Glutamatergic neuron (in vitro differentiated cells): ENCODE measurements at places on chromosomes 5 and 9. TPM values are rescaled to one million over a fixed set of nuclear protein-coding genes. Genes with fewer than 3 reads are reported as not detected.

- no peaks in the 10 kb centered on the region for H3K4me1 ChIP-seq
- no peaks in the 10 kb centered on the region for H3K36me3 ChIP-seq
- no peak overlapping the region for H3K27ac ChIP-seq
- no peak for DNase-seq
- H3K4me3 ChIP-seq, result no peak overlapping the region
- no peaks in the 10 kb centered on the region for H3K27me3 ChIP-seq
Measured at GRCh38 chr5:54756796-54757402, 228.5 kb downstream of the ESM1 start.

The RLN2 gene
- not detected for total RNA-seq

- H3K27me3 ChIP-seq, result no peaks in the 10 kb centered on the region
- H3K36me3 ChIP-seq, result no peaks in the 10 kb centered on the region
- no peak overlapping the region for H3K27ac ChIP-seq
- no peak for DNase-seq
- H3K4me3 ChIP-seq, result no peak overlapping the region
- no peaks in the 10 kb centered on the region for H3K4me1 ChIP-seq
Measured at GRCh38 chr5:144691936-144692335, 521.3 kb downstream of the KCTD16 start.

DNA sequence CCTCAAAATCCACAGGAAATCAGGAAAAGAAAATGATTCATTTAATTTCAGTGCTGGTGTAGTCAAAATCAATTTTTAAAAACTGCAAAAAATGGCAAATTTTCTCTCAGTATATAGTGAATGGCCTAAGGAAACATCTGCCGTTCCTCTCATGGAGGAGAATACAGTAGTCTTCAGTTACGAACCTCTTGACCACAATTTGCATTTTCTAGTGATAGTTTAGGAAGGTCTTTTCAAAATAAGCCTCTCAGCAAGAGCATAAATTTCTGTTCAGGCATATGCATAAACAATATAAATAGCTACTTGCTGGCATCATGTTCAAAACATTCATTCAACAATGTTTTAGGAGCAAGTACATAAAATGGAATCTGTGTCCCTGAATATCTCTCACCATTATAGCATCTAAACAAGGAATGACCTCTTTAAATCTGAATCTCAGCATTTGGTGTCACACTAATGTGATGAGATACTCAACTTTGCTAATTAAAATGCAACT, 33.5 kb downstream of the HAPLN1 start:
- H3K36me3 ChIP-seq, result peaks cover 5% of the 10 kb centered on the region
- no peaks in the 10 kb centered on the region for H3K27me3 ChIP-seq
- H3K4me3 ChIP-seq, result no peak overlapping the region
- no peak overlapping the region for H3K27ac ChIP-seq

- H3K27ac ChIP-seq, result no peak overlapping the region
- H3K27me3 ChIP-seq, result peaks cover 3% of the 10 kb centered on the region
- H3K36me3 ChIP-seq, result no peaks in the 10 kb centered on the region
- H3K4me3 ChIP-seq, result no peak overlapping the region
Measured at GRCh38 chr9:77084094-77084493, 64.6 kb downstream of the FOXB2 start.

DNA sequence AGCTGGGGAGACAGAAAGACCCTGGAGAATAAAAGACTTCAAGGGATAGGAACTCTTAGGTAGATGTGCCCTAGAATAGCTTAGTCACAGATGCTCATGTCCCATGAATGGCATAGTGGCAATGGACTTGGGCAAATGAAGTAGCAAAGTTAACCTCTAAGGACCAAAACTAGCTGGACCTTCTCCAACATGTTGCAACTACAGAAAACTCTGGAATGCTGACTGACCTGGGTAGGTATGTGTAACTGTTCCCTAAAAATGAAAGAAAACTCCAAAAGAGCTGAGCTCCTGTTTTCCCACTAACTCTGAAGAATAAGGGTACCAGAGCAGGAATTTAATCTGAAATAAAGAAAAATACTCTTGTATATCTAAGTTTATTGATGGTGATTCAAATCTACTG, 12.5 kb upstream of the LPAR1 start:
- H3K36me3 ChIP-seq, result no peaks in the 10 kb centered on the region
- H3K4me3 ChIP-seq, result no peak overlapping the region
- H3K4me1 ChIP-seq, result no peaks in the 10 kb centered on the region
- no peak overlapping the region for H3K27ac ChIP-seq
- no peak for DNase-seq

DNA sequence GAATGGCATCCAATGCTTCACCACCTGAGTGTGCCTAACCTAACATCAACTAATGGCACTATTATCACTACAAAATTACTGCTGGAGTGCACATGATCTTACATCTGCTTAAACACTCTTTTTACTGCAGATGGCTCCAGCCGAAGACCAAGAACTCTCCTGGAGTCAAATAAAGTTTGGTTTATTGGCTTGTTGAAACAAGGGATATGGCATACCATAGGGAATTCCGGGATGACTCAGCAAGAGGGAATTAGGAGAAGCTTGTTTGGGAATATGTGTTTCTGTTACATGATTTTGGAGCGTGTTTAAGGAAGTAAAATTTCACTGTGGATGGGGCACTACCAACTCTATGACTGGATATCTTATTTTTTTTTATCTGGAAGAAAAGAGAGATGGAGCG, 872.6 kb downstream of the DTWD2 start:
- H3K27me3 ChIP-seq, result no peaks in the 10 kb centered on the region
- no peak for DNase-seq
- no peaks in the 10 kb centered on the region for H3K4me1 ChIP-seq
- no peaks in the 10 kb centered on the region for H3K36me3 ChIP-seq
- H3K4me3 ChIP-seq, result no peak overlapping the region

The PCDHGA11 gene
- total RNA-seq, result 12.5 TPM

DNA sequence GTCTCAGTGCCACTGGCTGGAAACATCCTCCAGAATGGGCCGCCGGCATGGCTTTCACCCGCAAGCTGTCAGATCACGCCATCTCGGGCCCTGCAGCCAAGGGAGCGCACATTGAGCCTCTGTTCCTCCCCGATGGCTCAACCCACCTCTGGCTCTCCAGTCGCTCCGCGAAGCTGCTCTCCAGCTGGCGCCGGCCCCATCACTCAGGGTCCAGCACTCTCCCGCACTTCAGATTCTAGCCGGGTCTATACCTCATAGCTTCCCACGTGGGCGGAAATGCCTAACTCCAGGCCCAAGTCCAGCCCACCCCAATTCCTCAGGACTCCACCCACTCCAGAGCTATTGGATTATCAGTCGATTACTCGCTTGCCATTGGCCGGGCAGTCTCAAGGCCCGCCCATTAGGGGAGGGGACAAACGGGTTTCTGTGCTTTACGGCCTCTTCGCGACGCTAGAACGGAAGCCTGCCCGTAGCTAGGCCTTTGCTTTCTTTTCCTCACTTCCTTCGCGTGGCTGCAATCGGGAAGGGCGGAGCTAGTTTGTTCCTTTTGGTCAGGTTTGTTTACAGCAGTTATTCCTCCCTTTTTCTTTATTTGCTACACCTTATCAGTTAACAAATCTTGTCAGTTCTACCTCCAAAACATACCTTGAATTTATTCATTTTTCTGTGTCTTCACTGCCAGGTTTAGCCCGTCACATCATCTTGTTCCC, at the start of gene NOL6:
Gene NOL6, minus strand, starts transcription at position 282 of the 710 bp plus-strand sequence. Its CDS starts 82 bp downstream, at position 200.
- DNase-seq, result peak; percentile 95
- peak within 1 kb of the TSS; percentile 100 for H3K4me3 ChIP-seq
- peaks cover 2% of the 10 kb centered on the region for H3K27me3 ChIP-seq
- no peaks in the 10 kb centered on the region for H3K36me3 ChIP-seq
- peak within 1 kb of the TSS; percentile 93 for H3K27ac ChIP-seq
- H3K4me1 ChIP-seq, result peaks cover 5% of the 10 kb centered on the region

The MLANA gene
- not detected for total RNA-seq

DNA sequence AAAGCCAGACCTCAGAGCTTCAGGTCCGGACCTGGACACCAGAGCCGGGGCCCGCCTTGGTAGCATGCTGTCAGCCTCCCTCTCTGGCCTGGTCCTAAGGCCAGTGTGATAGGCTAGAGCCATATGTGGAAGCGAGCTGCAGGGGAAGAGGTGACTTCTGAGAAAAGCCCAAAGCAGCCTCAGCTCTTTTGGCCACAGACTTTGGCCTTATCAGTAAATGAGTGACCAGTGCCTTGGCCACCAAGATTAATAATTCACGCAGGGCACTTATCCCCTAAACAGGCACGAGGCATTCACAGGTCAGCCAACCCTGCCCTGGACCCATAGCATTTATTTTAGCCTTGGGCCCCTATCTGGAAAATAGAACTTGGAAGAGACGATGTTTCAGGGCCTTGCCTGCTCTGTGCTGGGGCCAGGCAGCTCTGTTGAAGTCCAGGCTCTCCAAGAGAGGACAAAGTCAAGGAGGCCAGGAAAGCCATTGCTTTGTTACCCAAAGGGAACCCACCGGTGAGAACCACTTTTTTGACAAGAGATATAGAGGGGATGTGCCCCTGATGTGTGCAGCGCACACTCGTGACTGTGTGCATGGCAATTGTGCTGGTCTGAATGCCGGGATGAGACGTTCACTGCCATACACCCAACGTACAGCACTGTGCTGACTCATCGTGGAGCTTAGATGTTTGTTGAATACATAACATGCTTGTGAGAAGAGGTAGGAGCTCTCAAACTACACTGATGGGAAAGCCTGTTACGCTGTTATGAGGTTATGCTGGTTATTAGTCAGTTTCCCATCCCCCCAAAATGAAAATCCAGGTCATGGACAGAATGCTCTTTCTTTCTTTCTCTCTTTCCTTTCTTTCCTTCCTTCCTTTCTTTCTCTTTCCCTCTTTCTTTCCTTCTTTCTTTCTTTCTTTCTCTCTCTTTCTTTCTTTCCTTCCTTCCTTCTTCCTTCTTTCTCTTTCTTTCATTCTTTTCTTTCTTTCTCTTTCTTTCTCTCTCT, 5.0 kb upstream of the SLC34A1 start:
- H3K27ac ChIP-seq, result no peak overlapping the region
- H3K36me3 ChIP-seq, result no peaks in the 10 kb centered on the region
- H3K27me3 ChIP-seq, result peaks cover 5% of the 10 kb centered on the region
- no peak overlapping the region for H3K4me3 ChIP-seq
- DNase-seq, result no peak

The TRPM3 gene
- total RNA-seq, result 3.3 TPM
